AG10803 (cell line): ENCODE measurements at places on chromosomes 16 and 17.

DNA sequence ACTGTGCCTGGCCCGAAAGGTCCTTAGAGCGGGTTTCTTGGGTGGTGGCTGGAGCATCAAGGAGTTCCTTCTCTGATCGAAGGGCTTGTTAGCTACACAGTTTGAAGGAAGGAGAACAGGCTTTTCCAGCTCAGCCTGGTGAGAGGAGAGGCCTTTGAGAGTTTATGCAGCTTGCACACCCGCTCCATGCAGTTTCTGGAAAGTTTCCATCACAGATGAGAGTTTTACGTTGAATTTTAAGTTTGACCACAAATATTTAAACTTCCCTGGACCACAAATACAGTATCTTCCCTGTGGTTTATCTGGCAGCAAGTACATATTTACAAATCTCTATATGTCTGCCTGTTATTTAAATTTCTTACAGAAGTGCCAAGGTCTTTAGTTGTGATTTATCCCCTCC, 56.8 kb downstream of the HIC1 start:
- DNase-seq: peak; percentile 76

GRCh38 chr17:32484628-32485027, 2.2 kb upstream of the CDK5R1 start:
- DNase-seq: no peak

GRCh38 chr17:80832266-80832676, 159.4 kb upstream of the CHMP6 start:
- DNase-seq: peak; percentile 73

- peak; percentile 31 for DNase-seq
Observed at GRCh38 chr17:49557312-49558024, 18.2 kb upstream of the NXPH3 start.
